ENCODE measurements at places on chromosomes 6 and 20.

- DNase-seq: no peak
Observed at GRCh38 chr20:8867038-8867740, 201.7 kb upstream of the PLCB4 start.

- no peak for DNase-seq
Observed at GRCh38 chr20:62363920-62364851, 2.9 kb downstream of the LAMA5 start.

GRCh38 chr6:108565893-108566292, 5.2 kb downstream of the FOXO3 start:
- no peak for DNase-seq

DNA sequence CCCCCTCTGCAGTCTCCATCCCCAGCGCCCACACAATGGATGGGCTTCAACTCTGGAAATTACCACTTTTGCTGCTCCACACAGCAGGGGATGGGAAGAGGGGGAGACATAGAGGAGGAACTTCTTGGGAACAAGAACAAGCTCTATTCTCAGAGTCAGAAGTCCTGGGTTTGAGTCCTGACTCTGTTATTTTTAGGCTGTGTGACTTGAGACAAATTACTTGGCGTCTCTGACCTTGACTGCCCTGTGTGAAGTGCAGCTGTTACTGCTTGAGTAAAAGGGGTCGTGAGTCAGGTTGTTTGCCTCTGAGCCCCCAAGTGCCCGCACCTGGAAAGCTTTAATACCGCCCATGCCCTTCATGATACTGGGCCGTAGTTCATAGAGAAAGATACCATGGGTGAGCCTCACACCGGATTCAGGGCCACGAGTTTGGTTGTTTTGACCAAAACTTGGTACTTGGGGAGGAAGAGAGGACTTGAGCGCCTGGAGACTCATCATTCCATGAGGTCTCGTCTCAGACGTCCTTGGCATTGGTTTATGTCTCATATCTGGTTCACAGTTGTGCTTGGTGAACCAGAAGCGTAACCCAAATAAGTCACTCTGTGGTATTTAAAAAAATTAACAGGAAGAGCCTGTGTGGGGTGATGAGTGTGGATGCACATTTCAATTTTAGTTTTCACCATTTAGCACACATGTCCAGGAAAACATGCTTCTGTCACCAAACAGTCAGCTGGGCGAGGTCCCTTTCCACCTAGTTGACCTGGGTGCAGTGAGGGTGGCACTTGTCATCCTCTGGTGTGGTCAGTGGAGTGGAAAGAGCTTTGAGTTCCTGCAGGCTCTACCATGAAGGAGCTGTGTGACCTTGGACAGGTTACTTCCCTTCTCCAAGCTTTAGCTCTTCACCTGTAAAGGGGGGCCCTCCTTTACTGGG, 75.6 kb downstream of the CDC5L start:
- DNase-seq: no peak

- no peak for DNase-seq
Observed at GRCh38 chr6:35401514-35401913, 50.6 kb upstream of the FANCE start.

- no peak for DNase-seq
Observed at GRCh38 chr20:10780901-10781300, 107.1 kb upstream of the JAG1 start.

Measured in activated effector memory CD4-positive, alpha-beta T cell treated with Interleukin-2 at 50 U/mL for 16 hours (primary cell).